ENCODE measurements at places on chromosomes 5 and 9.

DNA sequence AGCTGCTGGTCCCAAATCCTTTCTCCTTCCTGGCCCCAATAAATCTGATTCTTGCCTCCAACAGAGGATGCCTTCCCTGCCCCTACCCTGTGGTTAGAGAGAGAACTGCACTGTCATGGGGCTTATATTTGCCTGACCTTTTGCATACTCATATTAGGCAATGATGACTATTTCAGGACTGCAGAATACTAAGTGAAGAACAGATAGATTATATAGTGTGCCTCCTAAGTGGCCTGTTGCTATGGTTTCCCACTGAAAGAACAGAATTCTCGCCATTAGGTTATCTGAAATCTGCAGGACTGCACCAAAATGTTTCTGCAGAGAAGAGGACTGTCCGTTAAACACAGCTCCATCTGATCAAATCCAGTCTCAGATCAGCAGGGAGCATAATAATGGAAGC lies 87.3 kb upstream of the CCNG1 start:
- DNase-seq = no peak

DNA sequence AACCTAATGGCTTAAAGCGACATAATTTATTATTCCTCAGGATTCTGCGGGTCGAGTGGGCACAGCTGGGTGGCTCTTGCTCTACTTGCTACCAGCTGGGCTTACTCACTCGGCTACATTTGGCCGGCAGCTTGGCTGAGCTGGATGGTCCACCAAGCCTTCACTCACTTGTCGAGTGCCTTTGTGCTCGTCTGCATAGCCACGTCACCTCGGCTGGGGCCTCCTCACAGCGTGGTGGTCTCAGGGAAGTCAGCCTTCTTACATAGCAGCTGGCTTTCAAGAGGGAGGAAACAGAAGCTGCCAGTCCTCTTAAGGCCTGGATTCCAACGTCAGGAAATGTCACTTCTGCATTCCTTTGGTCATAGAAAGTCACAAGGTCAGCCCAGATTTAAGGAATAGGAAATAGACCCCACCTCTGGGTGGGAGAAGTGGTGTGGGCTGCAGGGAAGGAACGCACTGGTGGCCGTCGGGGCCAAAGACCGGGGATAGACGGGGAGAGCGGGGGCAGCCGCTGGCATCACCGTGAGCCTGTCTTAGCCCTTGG lies 75.1 kb upstream of the RUFY1 start:
- no peak for DNase-seq

GRCh38 chr5:1523480-1523792 lies 324 bp downstream of the LPCAT1 start:
- DNase-seq = no peak

GRCh38 chr9:94135222-94135621 lies 51.0 kb downstream of the PTPDC1 start:
- no peak for DNase-seq

DNA sequence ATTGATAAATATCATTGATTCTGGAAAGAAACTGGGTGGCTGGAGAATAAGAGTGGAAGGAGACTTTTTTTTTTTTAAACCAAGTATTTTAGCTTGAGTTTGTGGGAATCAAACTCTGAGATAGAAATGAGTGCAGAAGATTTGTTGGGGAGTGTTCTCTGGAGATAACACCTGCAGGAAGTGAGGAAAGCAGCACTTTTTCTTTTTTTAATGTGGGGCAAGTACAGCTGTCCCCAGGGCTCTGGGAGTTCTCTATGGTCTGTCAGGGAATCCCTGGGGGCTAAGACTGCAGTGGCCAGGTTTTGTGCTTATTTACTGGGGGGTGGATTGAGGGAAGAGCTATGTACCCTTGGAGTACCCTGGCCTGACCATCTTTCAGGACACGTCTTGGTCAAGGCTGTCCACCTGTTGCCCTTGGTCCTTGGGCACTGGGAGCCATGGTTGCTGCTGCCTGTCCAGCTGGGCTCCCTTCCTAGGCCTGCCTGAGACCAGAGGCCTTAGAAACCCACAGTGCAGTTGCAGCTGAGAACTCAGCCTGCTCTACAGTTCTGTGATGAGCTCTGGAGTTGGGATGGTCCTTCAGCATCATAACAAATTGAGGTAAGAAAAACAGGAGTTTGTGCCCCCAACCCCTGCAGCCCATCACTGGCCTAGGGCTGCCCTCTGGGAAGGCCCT lies 85.8 kb downstream of the PHAX start:
- DNase-seq = no peak

DNA sequence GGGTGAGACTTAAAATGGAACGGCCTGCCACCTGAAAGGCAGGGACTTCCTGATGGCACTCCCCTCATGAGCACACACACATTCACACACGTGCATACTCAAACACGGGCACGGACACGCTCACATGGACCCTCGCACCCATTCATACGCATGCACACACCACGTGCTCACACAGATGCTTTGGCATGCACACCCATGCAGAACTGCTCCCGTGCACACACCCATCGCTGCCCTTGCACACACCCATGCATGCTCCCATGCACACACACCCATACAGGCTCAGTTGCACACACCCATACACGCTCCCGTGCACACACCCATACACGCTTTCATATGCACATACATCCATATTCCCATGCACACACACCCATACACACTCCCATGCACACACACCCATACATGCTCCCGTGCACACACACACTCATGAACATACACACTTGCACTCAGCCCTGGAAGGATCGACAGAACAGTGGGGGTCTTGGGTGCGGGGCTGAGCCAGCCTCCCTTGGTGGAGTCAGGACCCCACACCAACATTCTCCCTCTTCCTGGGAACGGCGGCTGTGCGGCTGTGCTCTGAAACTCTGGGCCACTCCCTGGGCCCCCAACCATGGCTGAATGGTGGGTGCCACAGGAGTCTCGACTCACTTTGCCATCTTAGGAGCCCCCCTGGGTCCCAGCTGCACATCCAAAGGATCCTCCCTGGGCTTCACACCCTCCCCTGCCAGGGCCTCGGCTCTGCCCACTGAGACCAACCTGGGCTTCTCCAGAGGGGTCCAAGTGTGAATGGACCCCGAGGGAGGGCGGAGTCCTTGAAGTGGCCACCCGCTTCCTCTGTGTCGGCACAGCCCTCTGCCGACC lies 115.2 kb downstream of the RXRA start:
- no peak for DNase-seq

- no peak for DNase-seq
These were observed 127.0 kb downstream of the TENT4A start for GRCh38 chr5:6840136-6840793.

DNA sequence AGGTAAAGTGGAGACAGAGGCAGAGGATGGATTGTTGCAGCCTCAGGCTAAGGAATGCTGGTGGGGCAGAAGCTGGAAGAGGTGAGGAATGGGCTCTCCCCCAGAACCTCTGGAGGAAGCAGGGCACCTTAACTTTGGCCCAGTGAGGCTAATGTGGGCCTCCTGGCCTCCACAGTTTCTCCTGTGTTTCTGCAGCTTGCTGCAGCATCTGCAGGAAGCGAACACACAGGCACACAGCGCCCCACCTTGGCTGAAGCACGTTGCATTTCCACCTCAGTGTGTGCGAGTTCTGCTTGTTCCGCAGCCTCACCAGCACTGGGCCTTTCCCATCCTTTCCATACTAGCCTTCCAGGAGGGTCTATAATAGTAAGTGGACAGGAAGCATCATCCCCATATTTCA lies 27.2 kb upstream of the ASS1 start:
- no peak for DNase-seq

DNA sequence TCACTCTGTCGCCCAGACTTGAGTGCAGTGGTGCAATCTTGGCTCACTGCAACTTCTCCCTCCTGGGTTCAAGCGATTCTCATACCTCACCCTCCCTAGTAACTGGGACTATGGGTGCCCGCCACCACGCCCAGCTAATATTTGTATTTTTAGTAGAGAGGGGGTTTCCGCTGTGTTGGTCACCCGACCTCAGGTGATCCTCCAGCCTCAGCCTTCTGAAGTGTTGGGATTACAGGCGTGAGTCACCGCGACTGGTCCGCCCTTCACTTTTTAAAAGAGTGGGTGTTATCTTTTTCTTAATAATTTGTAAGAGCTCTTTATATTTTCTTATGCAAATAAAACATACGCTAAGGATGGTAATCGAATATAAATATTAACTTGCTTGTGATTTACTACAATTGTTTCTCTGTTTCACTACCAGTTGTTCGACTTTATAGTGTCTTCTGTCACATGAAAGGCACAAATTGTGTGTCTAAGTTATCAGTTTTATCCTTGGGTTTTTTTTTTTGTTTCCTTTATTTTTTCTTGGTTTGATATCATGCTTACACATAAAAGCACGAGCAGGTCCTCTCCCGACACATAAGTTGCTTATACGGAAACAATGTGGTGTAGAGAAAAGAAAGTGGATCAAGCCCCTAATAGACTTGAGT lies 1.9 kb upstream of the GPBP1 start:
- no peak for DNase-seq

GRCh38 chr5:55853041-55853670 lies 2.0 kb downstream of the IL31RA start:
- no peak for DNase-seq

- DNase-seq = no peak
These were observed 7.3 kb upstream of the RAI14 start for GRCh38 chr5:34648840-34649158.

GRCh38 chr9:126877418-126877817 lies 17.0 kb downstream of the ZBTB34 start:
- no peak for DNase-seq

GRCh38 chr9:107905308-107906020 lies 415.9 kb upstream of the KLF4 start:
- DNase-seq = no peak
